Common myeloid progenitor, CD34-positive (primary cell): ENCODE measurements at places on chromosomes 4 and X.

DNA sequence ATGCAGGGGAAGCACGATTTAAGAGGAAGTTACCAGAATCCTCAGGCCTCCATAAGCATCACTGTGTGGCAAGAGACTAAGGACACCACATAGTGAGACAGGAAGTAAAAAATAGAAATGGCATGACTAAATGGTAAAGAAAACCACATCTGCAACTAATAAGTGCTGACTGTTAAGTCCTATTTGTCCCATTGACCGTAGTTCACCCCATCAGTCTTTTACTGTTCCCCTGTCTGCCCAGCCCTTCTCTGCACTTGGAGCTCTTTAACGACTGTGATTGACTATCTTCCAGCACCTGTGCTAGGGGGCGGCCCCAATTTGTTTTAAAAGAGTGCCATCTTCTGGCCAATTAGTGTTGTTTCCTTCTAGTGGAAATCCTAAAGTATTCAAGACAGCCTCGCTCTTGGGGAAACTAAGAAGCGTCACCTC lies 94.2 kb downstream of the MAOA start:
- DNase-seq: peak; percentile 41

DNA sequence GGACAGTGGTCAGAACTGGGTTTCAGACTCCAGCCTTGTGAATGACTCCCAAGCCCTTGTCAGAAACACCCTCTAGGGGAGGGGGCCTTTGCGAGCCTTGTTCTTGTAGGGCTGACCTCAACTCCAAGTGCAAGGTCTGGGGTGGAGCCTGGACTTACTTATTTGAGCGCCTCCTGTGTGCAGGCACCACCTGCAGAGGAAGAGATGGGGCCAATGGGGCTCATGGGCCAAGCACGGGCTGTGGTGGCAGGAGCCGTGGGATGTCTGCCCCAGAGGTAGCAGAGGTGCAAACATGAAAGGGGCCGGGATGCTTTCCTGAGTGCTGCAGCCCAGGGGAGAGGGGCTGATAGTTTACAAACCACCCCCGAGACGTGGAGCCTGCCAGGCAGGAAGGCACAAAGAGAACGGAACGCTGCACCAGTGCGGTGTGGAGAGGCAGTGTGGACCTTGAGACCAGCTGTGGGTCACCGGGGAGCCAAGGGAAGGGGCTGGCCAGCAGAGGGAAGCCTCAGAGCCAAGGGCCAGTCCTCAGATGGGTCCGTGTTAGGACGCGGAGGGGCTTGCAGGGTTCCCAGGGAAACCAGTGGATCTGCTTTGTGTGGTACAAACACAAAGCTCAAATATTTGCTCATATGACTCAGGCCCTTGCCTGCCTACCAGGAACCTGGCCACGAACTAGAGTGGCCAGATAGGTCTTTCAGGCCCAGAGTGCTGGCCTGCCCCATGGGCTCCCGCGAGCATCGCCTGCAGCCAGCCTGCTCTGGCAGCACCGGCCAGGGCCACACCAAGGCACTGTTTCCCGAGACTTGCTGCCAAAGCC lies 8.7 kb upstream of the TADA2B start:
- DNase-seq: no peak

DNA sequence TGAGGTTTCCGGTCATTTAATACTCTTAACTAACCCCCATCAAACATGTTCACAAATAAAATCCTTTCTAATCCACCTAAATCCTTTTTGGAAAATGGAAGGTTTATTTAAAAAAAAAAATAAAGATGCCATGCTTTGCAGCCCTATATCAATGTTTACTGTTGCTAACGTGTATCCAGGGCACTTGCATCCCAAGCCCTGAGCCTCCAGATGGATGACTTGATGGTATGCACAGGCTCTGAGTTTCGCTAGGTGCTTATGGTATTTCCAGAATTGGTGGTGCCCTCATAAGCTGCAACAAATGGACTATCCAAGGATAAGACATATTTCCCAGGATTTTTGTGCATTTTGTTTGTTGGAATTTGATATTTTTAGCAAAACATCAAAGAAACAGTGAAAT lies 257.7 kb downstream of the PRDM5 start:
- no peak for DNase-seq

DNA sequence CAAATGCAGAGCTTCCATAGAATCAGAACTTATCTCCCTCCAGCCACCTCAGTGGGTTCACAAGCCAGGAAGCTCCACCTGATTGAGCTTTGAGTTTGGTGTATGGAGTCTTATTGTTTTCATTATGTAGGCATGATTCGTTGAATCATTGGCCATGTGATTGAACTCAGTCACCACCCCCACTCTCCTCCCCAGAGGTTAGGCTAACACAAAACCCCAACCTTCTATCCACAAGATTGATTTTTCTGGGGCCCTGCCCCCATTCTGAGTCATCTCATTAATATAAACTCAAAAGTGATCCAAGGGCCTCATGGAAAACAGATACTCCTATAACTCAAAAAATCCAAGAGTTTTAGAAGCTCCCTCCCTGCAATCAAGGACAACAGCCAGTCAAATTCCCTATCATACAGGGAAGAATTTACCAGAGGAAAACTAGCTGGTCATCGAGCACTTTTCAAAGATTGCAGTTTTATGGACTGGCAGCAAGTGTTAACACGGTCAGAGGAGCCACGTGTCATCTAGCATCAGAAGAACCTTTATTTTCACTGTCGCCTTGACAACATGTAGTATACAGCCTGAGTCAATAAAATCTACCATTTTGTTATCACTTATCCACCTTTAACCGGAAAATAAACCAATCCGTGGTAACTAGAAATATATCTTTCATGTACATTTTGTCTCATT lies 35.9 kb upstream of the GUCY1B1 start:
- DNase-seq: peak; percentile 18

- no peak for DNase-seq
Observed at GRCh38 chr4:174434455-174434854, 87.8 kb downstream of the HPGD start.

DNA sequence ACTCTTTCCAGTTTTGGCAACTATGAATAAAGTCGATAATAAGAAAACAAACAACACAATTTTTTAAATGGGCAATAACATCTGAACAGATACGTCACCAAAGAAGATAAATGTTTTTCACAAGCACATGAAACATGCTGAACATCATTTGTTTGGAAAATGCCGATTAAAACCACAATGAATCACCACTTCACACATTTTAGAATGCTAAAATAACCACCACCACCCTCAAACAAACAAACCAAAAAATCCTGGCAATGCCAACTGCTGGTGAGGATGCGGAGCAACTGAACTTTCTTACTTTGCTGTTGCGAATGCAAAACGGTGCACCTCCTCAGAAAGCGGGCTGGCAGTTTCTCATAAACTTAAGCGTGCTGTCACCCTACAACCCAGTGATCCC lies 115.9 kb downstream of the NSUN7 start:
- DNase-seq: no peak

DNA sequence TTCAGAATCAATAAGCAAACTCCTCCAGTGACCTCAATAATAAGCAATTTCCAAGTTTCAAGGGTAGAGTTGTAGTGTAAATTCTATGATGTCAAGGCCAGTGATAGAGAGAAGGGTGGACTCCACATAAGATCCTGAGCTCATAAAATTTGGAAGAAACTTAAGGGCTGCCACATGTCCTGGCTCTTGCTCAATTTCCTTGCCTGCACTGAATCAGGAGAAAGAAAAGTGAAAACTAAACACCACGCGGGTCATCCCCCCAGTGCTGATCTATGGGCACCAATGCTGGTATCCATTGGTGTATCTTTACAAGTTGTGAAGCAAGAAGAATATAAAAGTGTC lies 392.0 kb upstream of the INTU start:
- no peak for DNase-seq

- no peak for DNase-seq
Observed at GRCh38 chrX:17592117-17592516, 145.2 kb upstream of the SCML1 start.

DNA sequence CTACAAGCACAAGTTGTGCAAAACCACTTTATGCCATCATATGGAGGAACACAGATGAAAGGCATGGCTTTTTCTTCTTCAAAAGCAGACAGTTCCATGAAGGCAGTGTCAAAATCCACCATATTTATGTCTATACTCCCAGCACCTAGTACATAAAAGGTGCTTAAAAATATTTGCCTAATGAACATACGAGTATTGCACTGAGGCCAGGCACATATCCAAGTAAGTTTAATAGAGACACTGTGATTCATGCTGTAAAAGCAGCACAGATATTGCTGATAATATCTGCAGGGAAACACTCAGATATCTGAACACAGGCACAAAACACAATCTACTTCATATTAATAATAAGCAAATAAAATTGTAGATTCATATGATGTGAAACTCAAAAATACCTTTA lies 48.1 kb upstream of the CXCL8 start:
- no peak for DNase-seq

DNA sequence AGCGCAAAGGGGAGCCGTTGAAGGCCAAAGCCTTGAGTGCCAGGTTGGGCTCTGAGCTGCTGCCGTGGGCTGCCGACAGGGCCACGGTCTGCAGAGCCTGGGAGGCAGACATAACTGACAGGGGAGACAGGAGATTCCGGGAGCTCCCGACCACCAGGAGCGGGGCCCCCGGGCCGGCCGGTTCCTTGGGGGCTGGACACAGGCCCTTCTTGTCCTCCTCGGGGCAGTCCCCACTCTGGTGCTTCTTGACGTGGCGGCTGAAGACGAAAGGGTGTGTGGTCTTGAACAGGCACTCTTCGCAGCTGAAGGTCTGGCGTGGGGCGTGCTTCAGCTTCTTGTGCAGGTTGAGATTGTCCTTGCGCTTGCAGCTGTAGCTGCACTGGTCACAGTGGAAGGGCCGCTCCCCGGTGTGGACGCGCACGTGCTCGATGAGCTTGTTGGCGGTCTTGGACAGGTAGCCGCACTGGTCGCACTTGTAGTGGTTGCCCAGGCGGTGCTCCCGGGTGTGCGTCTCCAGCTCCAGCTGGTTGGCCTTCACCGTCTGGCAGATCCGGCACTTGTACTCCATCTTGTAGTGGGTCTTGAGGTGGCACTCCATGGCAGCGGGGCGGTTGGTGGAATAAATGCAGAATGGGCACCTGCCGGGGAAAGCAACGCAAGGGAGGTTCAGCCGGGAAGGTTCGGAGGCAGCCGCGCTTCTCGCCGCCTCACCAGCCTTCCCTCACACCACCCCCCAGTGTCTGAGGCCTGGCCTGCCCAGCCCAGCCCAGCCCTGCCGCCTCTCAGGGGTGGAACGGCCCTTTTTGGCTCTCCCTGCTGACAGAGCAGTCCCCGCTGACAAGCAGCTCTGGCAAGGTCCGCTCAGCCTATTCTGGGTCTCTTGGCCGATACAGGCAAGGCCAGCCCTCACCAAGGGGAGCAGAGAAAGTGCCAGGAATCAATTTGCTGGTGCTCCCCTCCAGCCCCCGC lies 81.3 kb downstream of the C4orf51 start:
- no peak for DNase-seq

DNA sequence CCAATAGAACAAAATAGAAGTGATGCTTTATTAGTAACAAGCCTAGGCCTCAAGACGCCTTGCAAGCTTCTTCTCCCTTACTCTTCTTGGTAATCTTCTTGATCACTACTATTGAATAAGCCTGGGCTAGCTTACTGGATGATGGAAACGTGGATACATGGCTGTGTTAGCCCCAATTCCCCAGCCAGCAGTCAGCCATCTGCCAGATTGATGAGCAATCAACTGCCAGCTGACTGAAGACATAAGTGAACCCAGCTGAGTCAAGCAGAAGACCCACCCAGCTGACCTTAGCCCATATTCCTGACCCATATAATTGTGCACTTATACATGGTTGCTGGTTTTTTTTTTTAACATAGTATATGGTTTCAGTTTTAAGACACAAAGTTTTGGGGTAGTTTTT lies 130.4 kb downstream of the DHX15 start:
- no peak for DNase-seq

DNA sequence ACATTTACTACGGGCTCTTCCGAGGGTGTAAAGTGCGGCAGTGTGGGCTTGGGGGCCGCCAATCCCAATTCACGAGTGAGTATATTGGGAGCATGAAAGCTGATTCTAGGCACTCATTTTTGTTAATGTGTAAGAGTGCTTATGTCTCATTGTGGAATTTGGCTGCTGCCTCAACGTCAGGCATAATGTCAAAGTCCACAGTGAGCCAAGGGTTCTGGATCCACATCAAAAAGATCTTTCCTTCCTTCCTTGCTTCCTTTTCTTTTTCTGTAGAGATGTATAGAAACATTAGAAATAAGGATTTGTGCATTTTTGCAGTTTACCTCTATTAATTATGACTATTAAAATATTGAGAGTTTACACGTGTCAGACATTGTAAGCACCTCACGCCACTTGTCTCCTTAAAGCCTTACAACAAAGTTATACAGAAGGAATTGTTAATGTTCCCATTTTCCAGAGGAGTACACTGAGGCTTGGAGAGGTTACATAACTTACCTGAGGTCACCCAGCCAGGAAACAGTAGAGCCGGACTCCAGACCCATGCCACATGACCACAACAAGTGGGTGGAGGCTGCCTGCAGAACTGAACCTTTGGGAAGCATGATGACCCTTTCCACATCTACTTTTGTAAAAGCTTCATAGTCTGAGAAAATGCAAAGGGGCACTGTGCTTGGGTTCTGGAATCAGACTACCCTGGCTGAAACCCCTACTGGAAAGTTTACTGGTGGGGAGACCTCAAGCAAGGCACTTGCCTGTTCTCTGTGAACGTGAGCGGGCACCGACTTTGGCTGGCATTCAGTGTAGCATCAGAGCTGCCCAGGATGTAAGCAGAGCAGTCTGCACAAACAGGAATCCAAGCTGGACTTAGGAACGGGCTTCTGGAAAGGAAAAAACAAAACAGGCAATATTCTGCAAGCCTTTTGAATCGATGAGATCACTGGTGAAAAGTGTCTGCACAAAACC lies 761 bp downstream of the CLRN2 start:
- DNase-seq: no peak

- DNase-seq: no peak
Observed at GRCh38 chr4:68359508-68359907, 9.6 kb upstream of the YTHDC1 start.

DNA sequence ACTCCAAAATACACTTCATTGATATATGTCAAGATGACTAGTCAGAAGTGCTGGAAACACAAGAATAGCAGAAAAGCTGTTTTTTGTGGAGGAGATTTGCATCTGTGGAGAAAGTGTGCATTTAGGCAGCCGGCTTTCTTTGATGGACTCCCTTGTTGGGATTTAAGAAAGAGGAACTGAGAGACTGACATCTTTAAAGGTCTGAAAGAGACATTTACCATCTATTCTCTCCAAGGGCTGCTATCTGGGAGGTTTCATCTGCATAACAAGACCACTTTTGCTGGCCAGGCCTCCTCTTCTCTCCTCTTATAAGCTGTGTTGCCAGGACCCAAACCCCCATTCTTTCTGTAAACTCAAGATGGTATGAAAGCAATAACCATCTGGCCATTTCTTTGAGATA lies 1065.0 kb downstream of the NLGN4X start:
- no peak for DNase-seq
